ENCODE measurements at places on chromosomes 3 and 15. TPM values are rescaled to one million over a fixed set of nuclear protein-coding genes. Genes with fewer than 3 reads are reported as not detected.

Gene ACKR2
- not detected for total RNA-seq

Gene SYNPR
- 119 TPM for total RNA-seq

Gene NTRK3
- total RNA-seq = 34.6 TPM

Gene GOLGA8T
- total RNA-seq = not detected

Gene TMPRSS7
- 0.41 TPM for total RNA-seq

Gene ZNF620
- total RNA-seq = 13.9 TPM

Gene CPN2
- total RNA-seq = not detected

Gene CHST13
- total RNA-seq = under 0.01 TPM

Gene GOLGA8O
- under 0.01 TPM for total RNA-seq

Gene TWF2
- total RNA-seq = 24.5 TPM

Gene ZNF35
- total RNA-seq = 22.4 TPM

Gene LRRC34
- 5.3 TPM for total RNA-seq
